Aorta (tissue), 5 donors: ENCODE measurements at places on chromosomes 3 and 15. TPM values are rescaled to one million over a fixed set of nuclear protein-coding genes. Genes with fewer than 3 reads are reported as not detected.

- H3K27ac ChIP-seq: no peak overlapping the region
- DNase-seq: no peak
- peaks cover 4% of the 10 kb centered on the region for H3K36me3 ChIP-seq
- no peaks in the 10 kb centered on the region for H3K4me1 ChIP-seq
Measured at GRCh38 chr3:131007256-131007655, 19.4 kb downstream of the ASTE1 start.

- H3K27me3 ChIP-seq: no peaks in the 10 kb centered on the region
- no peak overlapping the region for H3K4me3 ChIP-seq
- no peak for DNase-seq
- H3K4me1 ChIP-seq: no peaks in the 10 kb centered on the region
Measured at GRCh38 chr3:46467562-46467961, 2.9 kb upstream of the LTF start.

DNA sequence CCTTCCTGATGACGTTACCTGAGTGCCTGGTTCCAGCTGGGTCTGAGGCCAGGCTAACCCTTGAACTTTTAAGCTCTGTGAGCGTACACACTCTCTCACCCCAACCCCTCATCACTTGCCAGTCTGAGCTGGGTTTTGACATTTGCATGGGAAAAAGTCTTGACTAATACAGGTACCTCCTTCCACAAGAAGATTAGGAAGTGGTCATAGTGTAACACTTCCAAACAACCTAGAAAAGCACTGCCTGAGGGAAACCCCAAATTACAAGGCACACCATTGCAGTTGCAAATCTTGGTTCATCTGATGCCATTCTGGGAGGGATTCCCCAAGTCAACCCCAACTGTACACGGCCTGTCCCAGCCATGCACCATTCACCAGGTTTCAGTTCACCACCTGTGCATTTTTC is 499.8 kb downstream of the FOXP1 start:
- H3K27me3 ChIP-seq: no peaks in the 10 kb centered on the region
- H3K4me1 ChIP-seq: peaks cover 16% of the 10 kb centered on the region
- peaks cover 2% of the 10 kb centered on the region for H3K36me3 ChIP-seq
- H3K27ac ChIP-seq: no peak overlapping the region
- no peak overlapping the region for H3K4me3 ChIP-seq

Gene TLR9
- 0.81 TPM for total RNA-seq

Gene GRAMD1C
- total RNA-seq: 2.7 TPM

- DNase-seq: no peak
- H3K36me3 ChIP-seq: no peaks in the 10 kb centered on the region
- H3K27me3 ChIP-seq: no peaks in the 10 kb centered on the region
- H3K4me3 ChIP-seq: no peak overlapping the region
Measured at GRCh38 chr15:74489518-74490338, 28.8 kb upstream of the UBL7 start.

Gene SYNM
- total RNA-seq: 103 TPM

Gene IL17RE
- total RNA-seq: 11.0 TPM

Gene DPPA4
- total RNA-seq: not detected

DNA sequence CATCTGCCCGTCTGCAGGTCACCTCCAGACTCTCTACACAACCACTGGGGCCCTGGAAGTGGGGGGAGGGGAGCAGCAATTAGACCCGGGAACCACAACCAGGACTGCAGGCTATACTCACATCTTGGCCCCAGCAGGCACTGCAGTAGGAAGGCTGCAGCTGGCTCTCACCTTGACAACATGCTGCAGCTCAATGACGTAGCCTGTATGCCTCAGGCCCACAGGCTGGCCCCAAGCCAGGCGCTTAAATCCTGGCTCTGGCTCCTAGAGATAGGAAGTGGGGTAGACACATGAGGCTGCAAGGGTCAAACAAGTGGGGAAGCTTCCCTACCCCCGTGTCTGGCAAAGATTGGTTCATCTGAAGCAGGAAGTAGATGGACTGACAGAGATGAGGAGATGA is 4.6 kb upstream of the QRICH1 start:
- no peak overlapping the region for H3K27ac ChIP-seq
- peaks cover 4% of the 10 kb centered on the region for H3K36me3 ChIP-seq
- DNase-seq: no peak
- no peaks in the 10 kb centered on the region for H3K4me1 ChIP-seq
- H3K27me3 ChIP-seq: no peaks in the 10 kb centered on the region
- H3K4me3 ChIP-seq: no peak overlapping the region

Gene ROBO2
- 1.0 TPM for total RNA-seq

Gene HYAL1
- total RNA-seq: 6.9 TPM

- no peak for DNase-seq
- H3K27me3 ChIP-seq: no peaks in the 10 kb centered on the region
- no peaks in the 10 kb centered on the region for H3K4me1 ChIP-seq
Measured at GRCh38 chr15:32904448-32904847, 186.6 kb downstream of the GREM1 start.
